ENCODE measurements at places on chromosomes 12 and 14.

DNA sequence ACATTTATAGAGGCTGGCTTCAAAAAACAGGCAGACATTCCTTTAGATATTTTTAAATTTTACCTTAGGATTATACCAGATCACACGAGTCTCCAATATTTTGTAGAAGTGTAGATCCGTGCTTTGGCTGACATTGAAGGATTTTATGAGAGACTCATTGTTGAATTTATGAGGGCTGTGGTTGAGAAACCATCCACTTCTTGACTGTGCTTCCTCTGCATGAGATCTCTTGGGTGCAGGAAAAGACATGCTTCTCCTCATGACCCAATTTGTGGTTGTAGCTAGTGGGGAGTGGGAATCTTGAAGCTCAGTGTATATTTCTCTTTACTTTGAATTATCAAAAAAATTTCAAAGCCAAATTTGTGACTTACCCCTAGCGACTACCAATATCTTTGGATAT is 36.7 kb upstream of the NKX2-8 start:
- DNase-seq: no peak

DNA sequence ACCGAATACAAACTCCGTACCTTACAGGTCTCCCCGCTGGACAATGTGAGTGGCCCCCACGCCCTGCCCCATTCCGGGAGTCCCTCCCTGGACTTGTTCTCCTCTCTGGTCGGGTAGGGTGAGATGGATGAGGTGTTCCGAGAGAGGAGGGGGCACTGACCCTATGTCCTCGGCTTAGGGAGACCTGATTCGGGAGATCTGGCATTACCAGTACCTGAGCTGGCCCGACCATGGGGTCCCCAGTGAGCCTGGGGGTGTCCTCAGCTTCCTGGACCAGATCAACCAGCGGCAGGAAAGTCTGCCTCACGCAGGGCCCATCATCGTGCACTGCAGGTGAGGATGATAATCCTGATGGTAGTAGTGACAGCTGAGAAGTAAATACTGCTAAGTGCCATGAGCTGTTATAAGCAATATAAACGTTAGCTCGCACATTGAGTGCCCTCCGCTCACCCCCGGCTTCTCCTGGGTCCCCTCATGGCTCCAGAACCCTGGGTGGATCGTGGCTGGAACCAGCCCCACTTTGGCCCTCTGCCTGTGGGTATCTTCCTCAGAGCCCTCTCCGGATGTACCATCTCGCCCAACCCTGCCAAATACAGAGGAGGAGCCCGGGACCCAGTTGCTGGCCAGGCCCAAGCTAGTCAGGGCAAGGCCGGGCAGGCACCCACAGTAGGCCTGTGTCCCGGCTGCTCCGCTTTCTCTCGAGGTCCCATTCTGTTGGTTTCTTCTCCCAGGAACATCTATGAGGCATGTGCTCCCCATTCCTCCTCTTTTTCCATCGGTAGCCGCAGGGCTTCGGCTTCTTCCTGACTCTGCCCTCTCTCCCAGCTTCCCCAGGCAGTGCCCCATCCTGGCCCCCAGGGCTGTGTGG is 6.8 kb downstream of the PTPN6 start:
- DNase-seq: no peak

GRCh38 chr12:125614058-125614457 is 548.8 kb downstream of the AACS start:
- no peak for DNase-seq

- DNase-seq: no peak
Measured at GRCh38 chr12:3365463-3366411, 125.3 kb upstream of the PRMT8 start.

DNA sequence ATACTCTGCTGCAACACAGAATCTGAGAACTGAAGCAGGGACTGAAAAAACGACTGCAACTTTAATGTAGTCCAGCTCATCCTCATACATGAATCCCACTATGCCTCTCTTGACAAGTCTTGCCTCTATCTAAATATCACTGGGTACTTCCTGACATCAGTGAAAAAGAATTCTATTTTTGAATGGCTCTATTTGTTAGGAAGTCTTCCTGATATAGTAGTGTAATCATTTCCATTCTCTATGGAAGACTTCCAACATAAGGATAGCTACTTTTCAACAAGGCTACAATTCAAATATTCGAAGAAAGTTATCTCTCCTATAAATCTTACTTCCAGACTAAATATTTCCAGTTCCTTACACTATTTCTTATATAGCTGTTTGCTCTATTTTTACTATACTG is 167.5 kb downstream of the MDGA2 start:
- no peak for DNase-seq

DNA sequence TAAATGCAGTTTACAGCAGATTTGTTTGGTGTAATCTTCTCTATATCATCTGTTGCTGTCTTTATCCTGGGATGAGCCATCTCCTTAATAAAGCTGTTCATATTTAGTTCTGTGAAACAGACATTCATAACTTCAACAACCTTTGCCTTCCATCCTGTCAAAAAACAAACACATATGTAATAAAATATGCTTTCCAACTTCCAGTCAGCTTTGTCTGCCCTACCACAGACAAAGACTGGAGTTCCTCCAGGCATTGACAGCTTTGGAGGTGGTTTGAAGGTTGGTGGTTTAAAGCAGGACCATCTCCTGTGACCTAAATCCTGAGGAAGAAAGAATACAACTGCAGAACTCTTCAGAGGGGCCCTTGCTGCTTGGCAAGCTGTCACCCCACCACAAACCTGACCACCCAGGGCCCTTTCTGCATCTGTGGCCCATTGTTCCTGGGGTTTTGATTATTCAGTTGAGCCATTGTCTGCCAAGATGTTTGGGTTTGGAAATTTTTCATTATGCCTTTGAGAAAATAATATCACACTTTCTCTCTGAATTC is 28.2 kb upstream of the PTGR2 start:
- DNase-seq: no peak

- DNase-seq: no peak
Measured at GRCh38 chr12:43284486-43285158, 267.4 kb downstream of the ADAMTS20 start.

DNA sequence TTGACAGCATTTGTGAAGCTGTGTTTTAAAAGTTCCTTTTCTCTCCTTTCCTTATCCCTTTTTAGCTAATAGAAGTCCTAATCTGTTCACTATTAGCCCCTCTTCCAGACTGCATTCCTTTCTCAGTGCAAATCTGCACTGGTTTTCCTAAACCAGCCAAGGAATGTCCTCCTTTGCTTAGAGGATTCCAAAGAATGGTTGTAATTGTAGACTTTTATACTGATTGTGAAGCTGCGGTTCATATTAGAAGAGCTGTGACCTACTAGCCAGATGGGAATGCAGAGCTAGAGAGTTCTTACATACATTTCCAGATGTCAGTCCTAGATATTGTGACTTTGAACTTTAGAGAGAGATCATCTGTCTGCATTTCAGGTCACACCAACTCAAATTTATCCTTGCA is 79.8 kb downstream of the MYRFL start:
- DNase-seq: no peak

DNA sequence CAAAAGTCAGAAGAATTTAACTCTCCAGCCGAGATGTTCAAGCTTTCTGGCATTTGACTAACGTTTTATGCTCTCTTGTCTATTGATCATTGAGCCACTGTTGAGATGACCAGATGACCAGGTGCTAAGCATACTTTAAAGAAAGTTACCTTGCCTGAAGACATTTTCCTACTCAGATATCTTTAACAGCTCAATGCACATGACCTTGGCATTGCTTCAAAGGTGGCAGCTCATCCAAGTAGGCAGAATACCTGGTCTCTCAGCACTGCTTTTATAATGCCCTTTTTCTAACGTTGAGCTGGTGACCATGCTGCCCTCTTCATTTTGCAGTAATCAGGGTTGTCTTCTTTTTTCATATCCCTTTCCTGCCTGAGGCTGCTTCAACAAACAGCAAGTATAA is 358.1 kb downstream of the RAD51B start:
- no peak for DNase-seq

DNA sequence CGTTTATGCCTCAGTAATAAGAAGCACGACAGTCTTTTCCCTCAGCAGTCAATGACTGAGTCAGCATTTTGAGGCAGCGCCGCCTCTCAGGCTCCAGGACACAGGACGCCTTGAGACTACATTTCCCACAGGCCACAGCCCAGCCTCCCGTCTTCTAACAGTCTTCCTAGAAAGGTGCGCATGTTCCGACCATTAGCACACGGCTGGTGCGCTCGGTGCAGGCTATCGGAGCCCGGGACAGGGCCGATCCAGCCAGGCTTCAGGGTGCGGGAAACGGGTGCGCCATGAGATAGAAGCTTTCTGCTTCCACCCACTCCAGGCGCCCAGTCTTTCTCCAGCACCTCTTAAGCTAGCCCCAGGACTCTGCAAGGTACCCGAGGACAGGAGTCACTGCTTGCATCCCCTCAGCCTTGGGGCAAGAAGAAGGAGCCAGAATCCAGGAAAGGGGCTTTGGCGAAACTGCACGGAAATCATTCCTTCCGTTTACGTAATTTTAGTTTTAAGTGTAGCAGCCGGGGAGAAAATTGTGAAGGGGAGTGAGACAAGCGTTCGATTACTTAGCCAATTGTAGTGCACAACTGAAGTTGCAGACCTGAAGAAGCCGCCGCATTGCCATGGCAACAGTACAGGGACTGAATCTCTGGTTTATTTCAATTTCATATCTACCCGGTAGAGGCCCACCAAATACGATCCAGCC is 54.0 kb downstream of the ZNF641 start:
- no peak for DNase-seq

GRCh38 chr14:86420131-86420530 is 890.2 kb downstream of the FLRT2 start:
- no peak for DNase-seq

- no peak for DNase-seq
Measured at GRCh38 chr14:52902971-52903619, 47.8 kb downstream of the FERMT2 start.

- no peak for DNase-seq
Measured at GRCh38 chr12:113030875-113031525, 25.5 kb upstream of the DTX1 start.

GRCh38 chr14:103563226-103563620 is 463 bp downstream of the COA8 start:
- DNase-seq: no peak

DNA sequence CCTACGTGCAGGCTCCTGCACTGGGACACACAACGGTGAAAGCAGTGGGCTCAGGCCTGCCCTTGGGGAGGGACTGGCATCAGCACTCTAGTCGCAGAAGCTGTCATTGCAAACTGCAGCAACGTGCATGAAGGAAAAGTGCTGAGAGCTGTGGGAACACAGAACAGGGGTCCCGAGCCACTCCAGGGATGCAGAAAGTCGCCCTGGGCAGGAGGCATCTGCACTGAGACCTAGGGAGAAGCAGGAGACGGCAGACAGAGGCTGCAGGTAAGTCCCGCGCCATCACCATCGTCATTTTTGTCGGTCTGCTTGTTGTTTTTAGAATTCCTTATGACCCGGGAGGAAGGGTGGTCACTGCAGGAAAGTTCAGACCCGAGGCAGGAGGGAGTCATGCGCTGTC is 21.6 kb upstream of the RIMBP2 start:
- DNase-seq: no peak

GRCh38 chr12:16606201-16606849 is 363 bp upstream of the LMO3 start:
- no peak for DNase-seq

DNA sequence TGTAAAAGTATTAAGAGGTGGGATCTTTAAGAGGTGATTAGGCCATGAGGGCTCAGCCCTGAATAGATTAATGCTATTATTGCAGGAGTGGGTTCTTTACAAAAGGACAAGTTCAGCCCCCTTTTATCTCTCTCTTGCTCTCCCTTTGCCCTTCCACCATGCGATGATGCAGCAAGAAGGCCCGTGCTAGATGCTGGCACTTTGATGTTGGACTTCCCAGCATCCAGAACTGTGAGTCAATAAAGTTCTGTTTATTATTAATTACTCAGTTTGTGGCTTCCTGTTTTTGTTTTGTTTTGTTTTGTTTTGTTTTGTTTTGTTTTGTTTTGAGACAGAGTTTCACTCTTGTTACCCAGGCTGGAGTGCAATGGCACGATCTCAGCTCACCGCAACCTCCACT is 10.1 kb downstream of the RNASE1 start:
- no peak for DNase-seq

- no peak for DNase-seq
Measured at GRCh38 chr12:109770104-109770860, 56.7 kb downstream of the FAM222A start.

DNA sequence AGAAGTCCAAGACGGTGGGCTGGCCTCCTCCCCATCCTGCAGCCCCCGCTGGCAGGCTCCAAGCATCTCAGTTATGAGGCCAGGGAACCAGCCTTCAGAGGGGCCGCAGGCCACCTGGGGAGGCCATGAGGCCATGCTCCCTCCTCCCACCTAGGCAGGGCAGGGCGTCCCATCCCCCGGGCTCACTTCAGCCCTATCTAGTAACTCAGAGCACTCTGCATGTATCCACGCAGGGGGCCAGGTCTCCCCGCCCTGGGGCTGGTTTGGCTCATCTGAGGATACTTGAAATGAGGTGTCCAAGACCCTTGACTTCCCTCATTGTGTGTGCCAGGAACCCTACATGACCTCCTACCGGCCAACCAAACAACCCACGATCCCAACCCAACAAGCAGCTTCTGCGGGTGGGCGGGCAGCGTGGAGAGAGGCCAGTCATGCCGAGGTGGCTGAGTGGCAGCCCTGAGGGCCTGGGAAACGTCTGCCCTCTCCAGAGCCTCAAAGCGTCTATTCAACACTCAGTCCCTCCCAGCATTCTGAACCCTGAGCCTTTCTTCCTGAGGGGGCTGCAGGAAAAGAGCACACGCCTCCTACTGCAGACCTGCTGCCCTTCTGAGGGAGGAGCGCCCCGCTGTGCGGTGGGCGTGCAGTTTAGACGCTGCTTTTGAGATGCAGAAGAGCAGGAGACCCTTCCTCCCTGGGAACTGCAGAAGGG is 16.8 kb downstream of the ISCA2 start:
- no peak for DNase-seq

DNA sequence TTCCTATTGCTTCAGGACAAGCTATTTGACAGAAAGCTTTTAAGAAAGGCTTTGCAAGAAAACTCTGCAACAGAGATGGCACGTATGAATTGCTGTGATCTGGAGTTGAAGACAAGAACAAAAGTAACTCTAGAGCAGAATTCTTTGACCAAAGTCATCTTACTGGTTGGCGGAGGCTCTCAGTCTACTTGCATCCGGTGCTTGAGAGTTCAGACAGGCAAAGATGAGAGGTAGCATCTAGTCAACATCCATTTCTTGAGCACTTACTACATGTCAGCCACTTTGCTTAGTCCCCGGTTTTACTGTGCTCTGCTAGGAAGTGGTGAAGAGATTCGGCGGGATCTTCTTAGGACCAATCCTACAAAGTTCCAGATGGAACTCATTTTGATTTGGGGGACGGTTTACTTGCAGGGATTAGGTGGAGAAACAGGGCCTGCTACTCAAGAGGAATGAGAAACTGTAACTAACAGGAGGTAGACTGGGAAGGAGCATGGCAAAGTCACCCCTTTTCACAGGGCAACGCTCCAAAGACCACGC is 404 bp upstream of the CCDC91 start:
- no peak for DNase-seq

GRCh38 chr14:23483236-23483854 is 13.8 kb downstream of the NGDN start:
- DNase-seq: no peak
